Right renal cortex interstitium (tissue), 3 donors: ENCODE measurements at places on chromosomes 1 and 21.

GRCh38 chr1:9448132-9449109 is 90.8 kb upstream of the SLC25A33 start:
- no peak for DNase-seq

GRCh38 chr1:116159177-116159576 is 48.0 kb downstream of the MAB21L3 start:
- no peak for DNase-seq

GRCh38 chr1:161266202-161266601 is 7.7 kb downstream of the PCP4L1 start:
- no peak for DNase-seq

DNA sequence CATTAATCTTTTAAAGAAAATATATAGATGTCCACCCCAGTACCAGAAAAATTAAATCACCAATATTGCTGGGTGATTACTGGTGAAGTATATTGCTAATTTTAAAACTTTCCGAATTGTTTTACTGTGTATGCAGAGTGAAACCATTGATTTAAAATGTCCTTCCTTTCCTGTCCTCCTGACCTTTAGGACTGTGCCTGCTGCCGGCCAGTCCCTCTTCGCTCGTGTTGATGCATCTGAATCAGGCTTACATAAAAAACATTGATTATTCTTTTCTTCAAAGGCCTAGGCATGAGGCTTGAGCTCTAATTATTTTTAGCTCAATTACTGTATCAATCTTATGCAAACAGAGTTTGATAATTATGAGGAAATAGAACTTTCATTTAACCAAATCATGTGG is 1128.1 kb downstream of the BRINP3 start:
- DNase-seq, result no peak

GRCh38 chr21:43988506-43989230 is 23.4 kb upstream of the TRAPPC10 start:
- DNase-seq, result no peak

- no peak for DNase-seq
These were observed at the start of gene GPR25 for GRCh38 chr1:200872446-200873115. TSS of gene GPR25 (plus strand) at chr1:200872981. CDS start at chr1:200873038, 57 bp downstream.

DNA sequence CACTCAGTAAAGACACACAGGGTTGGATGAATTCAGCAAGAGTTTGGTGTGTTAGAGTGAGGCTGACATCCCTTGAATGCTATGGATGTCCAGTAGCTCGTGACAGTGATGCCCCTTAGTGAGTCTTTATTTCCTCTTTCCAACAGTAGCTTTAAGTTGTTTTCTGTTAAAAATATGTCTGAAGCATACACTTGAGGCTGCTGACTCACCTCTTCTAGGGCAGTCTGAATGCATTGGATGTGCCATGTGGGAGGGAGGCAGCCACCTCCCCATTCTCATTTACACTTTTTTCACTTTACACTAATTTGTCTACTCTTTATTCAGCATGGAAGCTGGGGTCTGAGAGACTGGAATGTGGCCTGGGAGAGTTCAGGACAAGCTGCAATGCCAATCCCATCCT is 17.6 kb downstream of the NOS1AP start:
- no peak for DNase-seq

DNA sequence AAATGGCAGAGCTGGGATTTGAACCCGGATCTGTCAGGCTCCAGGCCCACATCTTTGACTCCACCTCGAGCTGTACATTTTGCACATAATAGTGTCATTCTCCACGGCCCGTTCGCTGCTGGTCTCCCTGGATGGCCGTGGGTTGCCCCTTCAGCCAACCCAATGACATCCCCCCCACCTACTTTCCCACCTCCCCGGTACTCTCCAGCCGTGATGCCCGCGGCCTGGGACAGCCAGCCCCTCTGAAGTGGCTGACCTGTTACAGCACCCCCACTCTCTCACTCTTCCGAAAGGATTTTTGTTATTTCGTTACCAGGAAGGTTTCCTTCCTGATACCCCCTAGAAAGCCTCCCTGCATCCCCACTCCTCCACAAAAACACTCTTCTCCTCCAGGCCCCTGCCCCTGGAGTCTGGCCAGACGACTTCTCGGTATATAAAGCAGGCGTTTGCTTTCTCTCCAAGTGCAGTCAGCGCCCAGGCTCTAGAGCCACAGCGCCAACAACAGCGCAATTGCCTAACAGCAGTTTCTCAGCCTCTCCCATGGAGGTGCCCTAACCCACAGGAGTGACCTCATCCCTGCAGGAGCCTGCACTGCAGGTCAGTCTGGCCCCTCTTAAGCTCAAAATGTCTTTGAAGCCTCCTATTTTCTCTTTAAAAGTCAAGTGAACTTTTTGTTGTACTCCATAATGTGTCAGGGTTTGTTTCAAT is 14.5 kb upstream of the GJB5 start:
- DNase-seq, result no peak

- DNase-seq, result no peak
These were observed 83.3 kb upstream of the PGBD5 start for GRCh38 chr1:230509281-230509977.

DNA sequence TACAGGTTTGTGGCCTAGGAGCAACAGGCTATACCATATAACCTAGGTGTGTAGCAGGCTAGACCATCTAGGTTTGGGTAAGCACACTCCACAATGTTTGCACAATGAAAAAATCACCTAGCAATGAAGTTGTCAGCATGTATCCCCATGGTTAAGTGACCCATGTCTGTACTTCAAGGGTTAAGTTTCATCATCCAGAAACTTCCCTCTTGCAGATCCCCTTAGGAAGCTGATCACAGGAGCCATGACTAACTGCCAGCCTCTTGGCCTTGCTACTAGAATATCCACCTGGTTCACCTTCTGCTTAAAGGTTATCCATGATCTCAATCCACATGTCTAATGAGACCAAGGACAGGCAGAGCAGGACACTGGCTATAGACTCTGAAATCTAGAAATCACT is 3.5 kb upstream of the UBXN10 start:
- DNase-seq, result no peak

GRCh38 chr1:93434987-93435386 is 12.9 kb upstream of the FNBP1L start:
- no peak for DNase-seq

DNA sequence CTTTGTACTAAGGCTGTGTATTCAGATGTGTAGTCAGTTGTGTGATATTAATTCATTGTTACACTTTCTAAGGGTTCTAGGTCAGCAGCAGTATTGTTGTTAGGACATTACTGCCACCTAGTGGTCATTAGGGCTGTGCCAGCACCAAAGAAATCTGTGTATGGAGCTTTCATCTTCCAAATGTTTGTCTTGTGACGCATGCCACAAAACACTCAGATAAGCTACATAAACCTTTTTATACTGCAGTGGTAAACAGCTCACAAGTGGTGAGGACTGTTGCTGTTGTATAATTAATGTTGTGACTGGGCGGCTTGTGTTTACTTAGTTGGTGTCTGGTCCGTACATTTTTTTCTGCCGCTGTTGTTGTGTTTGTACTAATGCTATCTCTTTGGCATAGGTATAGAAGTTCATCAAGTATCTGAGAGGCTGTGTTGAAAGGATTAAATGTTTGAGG is 51.7 kb downstream of the S1PR1 start:
- peak; percentile 60 for DNase-seq

GRCh38 chr1:192580351-192580962 is 4.9 kb downstream of the RGS1 start:
- DNase-seq, result no peak

DNA sequence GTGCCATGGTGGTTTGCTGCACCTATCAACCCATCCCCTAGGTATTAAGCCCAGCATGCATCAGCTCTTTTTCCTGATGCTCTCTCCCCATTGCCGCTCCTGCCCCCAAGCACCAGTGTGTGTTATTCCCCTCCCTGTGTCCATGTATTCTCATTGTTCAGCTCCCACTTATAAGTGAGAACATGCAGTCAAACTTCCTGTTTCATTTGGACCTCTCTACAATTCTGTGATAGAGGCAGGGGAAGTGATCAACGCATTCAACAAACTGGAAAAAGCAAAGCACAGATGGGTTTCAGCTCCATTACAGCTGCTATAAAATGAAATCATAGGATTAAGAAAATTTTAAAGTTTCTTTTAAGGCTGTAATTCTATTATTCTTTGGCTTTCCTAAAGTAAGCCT is 23.3 kb upstream of the CD55 start:
- DNase-seq, result no peak

- no peak for DNase-seq
These were observed 26.5 kb downstream of the TRIM45 start for GRCh38 chr1:117094841-117095604.

GRCh38 chr1:203508463-203509073 is 14.6 kb downstream of the OPTC start:
- DNase-seq, result no peak
